8988T (cell line): ENCODE measurements at places on chromosomes 7 and 10.

DNA sequence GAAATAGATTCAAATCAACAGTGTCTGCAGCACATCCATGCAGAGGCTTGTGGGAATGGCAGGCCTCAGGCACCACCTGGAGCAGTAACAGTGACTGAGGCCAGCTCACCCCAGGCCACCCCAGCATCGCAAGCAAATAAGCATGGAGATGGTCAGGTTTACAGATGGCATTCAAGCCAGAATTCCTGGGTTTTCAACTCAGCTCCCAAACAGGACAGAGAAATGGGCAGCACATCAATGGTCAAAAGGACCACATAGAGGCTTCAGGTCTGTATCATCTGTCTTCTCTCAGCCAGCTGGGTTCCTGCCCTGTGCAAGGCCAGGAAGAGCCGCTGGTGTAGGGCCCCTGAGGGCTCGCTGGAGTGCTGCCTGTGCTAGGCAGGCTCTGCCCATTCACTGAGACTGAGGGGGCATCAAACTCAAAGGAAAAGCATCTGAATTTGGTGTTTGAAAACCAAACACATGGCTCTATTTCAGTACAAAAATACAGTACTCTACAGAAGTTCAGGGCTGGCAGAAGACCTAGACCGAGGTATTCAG is 112.5 kb downstream of the KMT2E start:
- DNase-seq, result no peak

DNA sequence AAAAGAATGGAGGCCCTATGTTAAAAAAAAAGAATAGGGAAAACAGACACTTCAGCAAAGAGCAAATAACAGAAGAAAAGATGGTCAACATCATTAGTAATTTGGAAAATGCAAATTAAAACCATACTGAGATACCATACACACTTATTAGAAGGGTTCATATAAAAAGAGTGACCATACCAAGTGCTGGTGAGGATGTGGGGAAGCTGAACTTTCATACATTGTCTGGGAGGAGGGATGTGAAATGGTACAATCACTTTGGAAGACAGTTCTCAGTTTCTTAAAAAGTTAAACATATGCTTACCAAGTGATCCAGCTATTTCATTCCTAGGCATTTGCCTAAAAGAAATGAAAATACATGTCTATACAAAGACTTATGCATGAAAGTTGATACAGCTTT is 194.4 kb downstream of the CXCL12 start:
- no peak for DNase-seq

DNA sequence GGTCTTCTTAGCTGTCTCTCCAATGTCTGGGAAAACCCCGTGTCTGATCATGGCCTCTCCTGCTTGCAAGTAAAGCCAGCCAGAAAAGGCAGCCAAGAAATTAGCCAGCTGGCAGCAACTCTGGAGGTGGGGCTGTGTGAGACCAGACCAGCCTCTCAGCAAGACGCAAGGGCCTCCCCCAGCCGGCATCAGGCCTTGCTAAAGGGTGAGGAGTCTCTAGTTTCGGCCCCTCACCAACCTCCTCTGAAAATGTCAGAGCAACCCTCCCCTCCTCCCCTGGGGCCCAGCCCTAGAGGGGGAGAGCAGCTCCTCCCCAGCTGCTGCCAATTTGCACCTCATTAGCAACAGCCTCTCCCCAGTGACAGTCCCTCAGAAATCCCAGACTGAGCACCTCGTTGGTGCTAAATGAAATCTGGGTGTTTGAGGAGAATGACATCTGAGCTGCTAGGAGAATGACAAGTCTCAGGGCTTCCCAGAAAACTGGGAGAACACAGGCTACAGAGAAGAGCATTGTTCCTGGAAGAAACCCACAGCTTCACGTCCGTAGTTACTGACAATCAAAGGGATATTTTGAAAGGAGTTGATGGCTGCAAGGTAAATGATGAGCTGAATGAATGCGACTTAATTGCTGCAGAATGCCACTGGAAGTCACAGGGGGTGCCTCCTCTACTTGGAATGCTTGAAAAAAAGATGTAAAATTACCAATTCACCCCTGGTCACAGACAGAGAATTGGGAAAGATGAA is 25.9 kb downstream of the DGKI start:
- no peak for DNase-seq

DNA sequence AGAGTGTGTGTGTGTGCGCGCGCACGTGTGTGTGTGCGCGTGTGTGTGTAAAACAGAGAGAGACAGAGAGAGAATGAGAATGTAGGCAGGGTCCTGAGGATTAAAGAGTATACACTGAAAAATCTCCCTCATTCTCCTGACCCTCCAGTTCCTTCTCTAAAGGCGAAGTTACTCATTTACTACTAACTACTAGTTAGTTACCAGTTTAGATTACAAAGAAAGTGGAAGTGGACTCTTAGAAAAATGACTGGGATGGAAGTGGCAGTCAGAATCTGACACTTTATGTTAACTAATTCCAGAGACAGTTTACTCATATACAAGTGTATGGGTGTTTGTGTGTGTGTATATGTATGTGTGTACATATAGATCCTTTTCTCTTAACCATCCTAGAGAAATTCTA is 146.5 kb upstream of the LRRN3 start:
- no peak for DNase-seq

- DNase-seq, result no peak
Observed at GRCh38 chr7:43612599-43613589, 30.0 kb downstream of the STK17A start.

GRCh38 chr7:131753620-131754222 is 197.3 kb upstream of the PODXL start:
- peak; percentile 26 for DNase-seq

DNA sequence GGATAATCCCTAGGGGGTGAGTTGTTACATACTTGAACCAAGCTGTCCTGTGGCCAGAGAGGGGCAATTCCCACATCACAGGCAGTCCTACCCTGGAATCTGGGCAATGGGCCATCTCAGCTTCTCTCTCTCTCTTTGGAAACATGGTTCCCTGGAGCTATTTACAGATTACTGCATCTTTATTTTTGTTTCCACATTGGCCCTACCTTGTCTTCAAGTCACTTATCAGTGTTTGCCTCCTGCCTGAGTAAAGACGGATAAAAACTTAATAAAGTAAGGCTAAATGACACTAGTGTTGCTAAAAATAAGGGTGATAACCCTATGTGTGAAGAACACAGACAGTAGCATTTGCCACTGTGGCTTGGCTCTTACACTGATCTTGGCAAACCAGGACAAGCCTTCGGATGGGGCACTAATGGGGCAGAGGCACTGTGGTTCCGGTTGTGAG is 228.2 kb downstream of the GFRA1 start:
- DNase-seq, result no peak

- DNase-seq, result no peak
Observed at GRCh38 chr7:141864765-141865447, 23.6 kb upstream of the PRSS37 start.

DNA sequence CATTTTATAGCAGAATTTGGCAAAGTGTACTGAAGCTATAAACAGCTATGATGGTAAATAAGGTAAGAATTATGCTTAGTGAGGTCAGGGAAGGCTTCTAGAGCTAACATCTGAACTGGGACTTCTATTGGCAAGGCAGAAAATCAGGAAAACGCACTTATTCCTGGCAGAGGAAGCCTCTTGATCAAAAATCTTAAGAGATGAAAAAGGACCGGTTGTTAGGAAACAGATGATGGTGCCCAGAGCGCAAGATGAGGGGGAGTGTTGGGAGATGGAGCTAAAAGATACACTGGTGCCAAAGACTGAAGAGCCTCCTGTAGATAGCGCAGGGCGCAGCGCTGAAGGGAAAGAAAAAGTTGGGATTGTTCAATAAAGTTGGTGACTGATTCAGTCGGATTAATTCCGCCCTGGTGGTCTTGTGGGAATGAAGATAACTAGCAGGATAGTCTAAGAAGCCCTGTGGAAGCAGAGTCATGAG is 550 bp upstream of the CALU start:
- DNase-seq, result no peak

GRCh38 chr7:120207037-120207436 is 65.9 kb upstream of the KCND2 start:
- no peak for DNase-seq

- DNase-seq, result no peak
Observed at GRCh38 chr10:90575125-90575524, 282.7 kb downstream of the HTR7 start.

- DNase-seq, result no peak
Observed at GRCh38 chr10:35716776-35717175, 74.7 kb upstream of the FZD8 start.

DNA sequence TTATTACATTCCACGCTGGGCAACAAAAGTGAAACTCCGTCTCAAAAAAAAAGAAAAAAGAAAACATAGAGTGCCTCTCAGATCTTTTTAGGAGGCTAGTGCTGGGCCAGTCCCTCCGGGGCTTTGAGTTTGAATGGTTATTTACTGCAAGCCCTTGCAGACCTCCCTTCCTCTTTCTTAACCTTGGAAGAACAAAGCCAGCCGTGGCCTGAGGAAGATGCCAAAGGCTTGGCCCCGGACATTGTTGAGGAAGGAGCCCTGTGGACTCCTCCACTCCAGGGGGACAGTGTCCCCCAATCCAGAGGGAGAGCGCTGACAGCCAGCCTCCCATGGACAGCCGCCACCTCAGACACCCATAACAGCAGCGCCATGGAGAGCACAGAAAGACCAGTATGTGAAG is 5.0 kb downstream of the TSPAN33 start:
- DNase-seq, result no peak

- DNase-seq, result no peak
Observed at GRCh38 chr7:140581411-140581810, 59.2 kb downstream of the DENND2A start.

- DNase-seq, result no peak
Observed at GRCh38 chr10:98414578-98414931, 427 bp downstream of the PYROXD2 start.

- DNase-seq, result no peak
Observed at GRCh38 chr7:70704831-70705346, 427.1 kb upstream of the GALNT17 start.
